ENCODE measurements at places on chromosomes 13 and 19. TPM values are rescaled to one million over a fixed set of nuclear protein-coding genes. Genes with fewer than 3 reads are reported as not detected.
A peak's percentile ranks its signal among the peaks of the same experiment; 100 is the strongest.

Gene CD37
- total RNA-seq = 156 TPM

Gene LILRB1
- total RNA-seq = 19.1 TPM

Gene SPRED3
- 0.11 TPM for total RNA-seq

Gene LAIR1
- total RNA-seq = 127 TPM

Gene F2RL3
- 25.1 TPM for total RNA-seq

Gene AXL
- 96.9 TPM for total RNA-seq

Gene TEX29
- 0.63 TPM for total RNA-seq

- peaks cover 5% of the 10 kb centered on the region for H3K36me3 ChIP-seq
- DNase-seq = peak; percentile 58
- H3K27ac ChIP-seq = no peak overlapping the region
- no peaks in the 10 kb centered on the region for H3K4me1 ChIP-seq
- H3K27me3 ChIP-seq = no peaks in the 10 kb centered on the region
Observed at GRCh38 chr13:79413521-79413920, 7.5 kb upstream of the RBM26 start.

- no peaks in the 10 kb centered on the region for H3K4me1 ChIP-seq
- no peak overlapping the region for H3K27ac ChIP-seq
- H3K27me3 ChIP-seq = no peaks in the 10 kb centered on the region
- no peak overlapping the region for H3K4me3 ChIP-seq
- no peak for DNase-seq
- H3K36me3 ChIP-seq = peaks cover 16% of the 10 kb centered on the region
Observed at GRCh38 chr19:10222201-10222890, 8.8 kb downstream of the S1PR2 start.

GRCh38 chr13:20685092-20685491, 18.4 kb upstream of the IL17D start:
- no peak overlapping the region for H3K4me3 ChIP-seq
- peaks cover 7% of the 10 kb centered on the region for H3K36me3 ChIP-seq
- H3K4me1 ChIP-seq = no peaks in the 10 kb centered on the region
- no peak for DNase-seq

GRCh38 chr19:5132206-5132560, 163.3 kb downstream of the KDM4B start:
- DNase-seq = no peak
- no peak overlapping the region for H3K4me3 ChIP-seq
- H3K36me3 ChIP-seq = peaks cover 69% of the 10 kb centered on the region

DNA sequence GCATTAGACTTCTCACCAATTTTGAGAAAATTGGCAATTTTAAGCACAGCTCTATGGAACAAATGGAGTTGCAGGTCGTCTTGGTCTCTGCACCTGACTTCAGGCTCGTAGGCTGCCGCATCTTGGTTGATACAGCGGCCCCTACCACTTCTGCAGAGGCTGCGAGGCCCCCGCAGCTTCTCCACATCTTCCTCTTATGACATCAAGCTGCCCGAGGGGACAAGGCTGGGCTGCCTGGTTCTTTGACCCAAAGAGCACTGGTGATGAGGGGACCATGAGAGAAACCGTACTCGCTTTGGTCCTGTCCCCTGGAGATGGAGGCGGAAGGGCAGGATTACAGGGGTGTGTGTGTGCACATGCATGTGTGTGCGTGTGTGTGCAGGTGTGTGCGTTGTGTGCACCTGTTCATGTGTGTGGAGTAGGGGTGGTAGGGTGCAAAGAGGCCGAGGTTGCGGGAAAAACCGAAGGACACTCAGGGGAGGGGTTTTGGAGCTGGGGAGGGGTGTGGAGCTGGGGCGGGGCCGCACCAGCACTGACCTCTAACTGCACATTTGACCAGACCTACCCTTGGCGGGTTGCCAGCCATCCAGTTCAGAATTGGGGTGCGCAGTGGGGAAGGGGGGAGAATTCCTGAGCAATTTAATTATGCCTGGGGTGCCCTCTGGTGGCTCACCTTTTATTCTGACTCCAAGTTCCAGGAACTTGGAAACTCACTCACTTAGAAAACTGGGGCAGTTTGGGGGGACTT, 65.1 kb upstream of the ARHGEF7 start:
- no peak overlapping the region for H3K4me3 ChIP-seq
- H3K27ac ChIP-seq = no peak overlapping the region
- H3K36me3 ChIP-seq = no peaks in the 10 kb centered on the region
- H3K4me1 ChIP-seq = peaks cover 9% of the 10 kb centered on the region
- no peak for DNase-seq

GRCh38 chr13:103078158-103078557, 11.9 kb upstream of the SLC10A2 start:
- H3K36me3 ChIP-seq = no peaks in the 10 kb centered on the region
- H3K27me3 ChIP-seq = no peaks in the 10 kb centered on the region
- DNase-seq = no peak
- no peak overlapping the region for H3K27ac ChIP-seq

GRCh38 chr13:51879133-51879532, 17.4 kb downstream of the CCDC70 start:
- no peaks in the 10 kb centered on the region for H3K4me1 ChIP-seq
- no peaks in the 10 kb centered on the region for H3K36me3 ChIP-seq
- H3K4me3 ChIP-seq = no peak overlapping the region
- no peak overlapping the region for H3K27ac ChIP-seq
- no peak for DNase-seq

DNA sequence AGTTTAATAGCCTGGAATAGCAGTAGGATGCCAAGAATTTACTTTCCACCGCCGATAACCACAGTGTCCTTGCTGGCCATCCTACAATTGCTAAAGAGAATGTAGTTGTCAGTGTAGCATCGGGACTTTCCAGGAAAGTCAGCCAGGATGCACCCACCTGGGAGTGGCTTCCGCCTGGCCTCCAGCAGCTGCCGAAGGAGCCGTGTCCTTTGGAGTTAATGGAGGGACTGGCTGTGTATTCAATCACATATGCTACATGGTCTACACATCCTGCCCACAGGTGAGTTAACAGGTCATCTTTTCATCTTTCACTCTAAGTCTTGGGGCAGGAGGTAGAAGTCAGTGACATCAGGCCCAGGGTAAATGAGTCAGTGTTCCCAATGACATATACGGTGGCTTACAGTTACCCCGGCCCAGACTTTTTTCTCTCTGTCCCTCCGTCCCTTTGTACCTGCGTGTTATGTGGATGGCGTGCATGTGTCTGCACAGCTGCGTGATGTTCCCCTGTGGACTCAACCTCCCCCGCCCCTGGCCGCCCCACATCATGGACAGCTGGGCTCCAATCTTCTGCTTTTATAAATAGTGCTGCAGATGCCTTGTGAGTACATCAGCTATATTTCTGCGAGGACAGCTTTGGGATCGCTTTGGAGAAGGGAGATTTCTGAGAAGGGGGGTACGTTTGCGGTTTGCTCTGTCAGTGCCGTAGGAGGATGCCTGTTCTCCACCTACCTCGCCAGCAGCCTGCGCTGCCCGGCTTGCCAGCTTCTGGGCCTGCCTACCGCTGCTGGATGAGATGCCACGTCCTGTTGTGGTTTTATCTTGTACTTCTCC, 63.1 kb downstream of the ATP11A start:
- H3K4me1 ChIP-seq = peaks cover 10% of the 10 kb centered on the region
- H3K27ac ChIP-seq = no peak overlapping the region
- H3K36me3 ChIP-seq = peaks cover 3% of the 10 kb centered on the region

DNA sequence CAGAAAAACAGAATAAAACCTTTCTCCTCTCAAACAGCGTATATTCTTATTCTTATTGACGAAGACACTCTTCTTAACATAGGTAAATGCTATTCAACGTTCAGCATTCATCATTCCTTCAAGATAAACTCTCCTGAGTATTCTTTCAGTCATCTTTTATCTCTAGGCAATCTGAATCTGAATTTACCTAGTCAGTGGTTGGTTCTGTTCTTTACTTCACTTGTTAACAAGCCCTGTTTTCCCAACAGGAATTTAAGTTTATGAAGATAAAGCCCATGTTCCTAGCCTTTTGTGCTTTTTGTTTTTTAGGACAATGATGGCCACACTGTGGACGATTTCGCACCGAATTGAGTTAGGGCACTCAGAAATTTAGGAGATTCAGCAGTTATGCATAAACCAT, 3.2 kb downstream of the ELF1 start:
- H3K4me1 ChIP-seq = peaks cover 30% of the 10 kb centered on the region
- no peaks in the 10 kb centered on the region for H3K27me3 ChIP-seq
- H3K4me3 ChIP-seq = no peak overlapping the region

DNA sequence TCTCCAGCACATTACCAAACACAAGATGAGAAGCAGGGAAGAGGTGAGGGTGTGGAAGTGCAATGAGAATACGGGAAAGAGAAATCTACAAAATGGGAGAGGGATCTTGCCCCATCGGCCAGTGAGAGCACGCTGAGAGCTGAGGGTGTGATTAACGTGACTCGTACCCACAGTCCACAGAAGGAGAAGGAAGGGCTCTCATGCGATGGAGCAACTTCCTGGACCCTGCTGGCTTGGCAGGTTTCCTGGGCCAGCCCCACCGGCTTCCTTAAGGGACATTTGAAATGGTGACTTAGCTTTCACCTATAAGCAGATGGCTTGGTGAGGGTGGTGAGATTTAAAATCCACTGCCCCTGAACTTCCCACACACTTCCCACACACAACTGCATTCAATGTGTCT, 740.1 kb downstream of the UQCRFS1 start:
- H3K4me3 ChIP-seq = no peak overlapping the region
- H3K36me3 ChIP-seq = no peaks in the 10 kb centered on the region
- no peak overlapping the region for H3K27ac ChIP-seq
- H3K4me1 ChIP-seq = no peaks in the 10 kb centered on the region
- DNase-seq = no peak
- H3K27me3 ChIP-seq = no peaks in the 10 kb centered on the region

DNA sequence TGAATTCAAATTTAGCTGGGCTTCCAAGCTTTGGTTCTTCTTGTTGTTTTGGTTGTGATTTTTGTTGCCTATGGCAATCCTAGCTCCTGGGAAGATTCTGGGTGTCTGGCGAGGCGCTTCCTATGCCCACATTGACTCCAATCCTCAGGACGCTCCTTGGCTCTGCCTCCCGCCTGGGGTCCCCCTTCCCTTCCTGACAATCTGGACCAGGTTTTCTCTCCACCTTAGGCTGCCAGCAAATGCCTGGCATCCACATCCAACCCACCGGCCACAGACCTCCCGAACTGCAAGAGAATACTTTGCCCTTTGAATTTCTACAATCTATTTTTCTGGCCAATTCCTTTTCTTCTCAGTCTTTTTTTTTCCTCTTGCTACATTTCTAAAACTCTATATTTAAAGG, 186.9 kb upstream of the UBL3 start:
- no peaks in the 10 kb centered on the region for H3K36me3 ChIP-seq
- H3K4me3 ChIP-seq = no peak overlapping the region
- no peak for DNase-seq

- peaks cover 31% of the 10 kb centered on the region for H3K4me1 ChIP-seq
- no peaks in the 10 kb centered on the region for H3K27me3 ChIP-seq
- H3K36me3 ChIP-seq = no peaks in the 10 kb centered on the region
- H3K27ac ChIP-seq = peak overlapping the region; percentile 97
- DNase-seq = no peak
Observed at GRCh38 chr19:24032651-24033050, 54.3 kb upstream of the ZNF254 start.

DNA sequence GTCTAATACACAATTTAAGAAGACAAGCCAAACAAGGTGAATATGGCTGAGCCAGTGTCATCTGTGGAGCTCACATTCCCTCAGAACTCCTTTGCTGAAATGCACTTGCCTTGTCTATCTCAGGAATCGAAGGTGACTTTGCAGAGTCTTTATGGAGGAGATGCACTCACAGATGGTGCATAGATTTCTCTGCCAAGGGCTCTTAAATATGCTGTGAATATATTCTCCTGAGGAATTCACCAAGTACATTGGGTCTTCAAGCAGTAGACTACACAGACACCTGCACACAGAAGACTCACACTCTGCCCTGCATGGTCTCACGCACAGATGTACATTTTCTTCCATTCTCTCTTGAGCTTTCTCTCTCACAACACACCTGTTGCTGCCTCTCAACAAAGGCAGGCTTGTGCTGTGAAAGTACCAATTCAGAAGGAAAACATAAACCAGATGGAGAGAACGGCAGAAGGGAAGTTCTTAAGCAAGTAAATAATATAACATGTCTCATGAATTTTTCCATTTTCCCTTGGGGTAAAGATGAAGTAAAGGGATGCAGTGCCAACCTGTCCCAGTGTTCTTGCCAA, 174.7 kb downstream of the DLEU7 start:
- H3K27ac ChIP-seq = no peak overlapping the region
- H3K4me1 ChIP-seq = no peaks in the 10 kb centered on the region
- H3K36me3 ChIP-seq = no peaks in the 10 kb centered on the region
- no peaks in the 10 kb centered on the region for H3K27me3 ChIP-seq

- H3K4me1 ChIP-seq = peaks cover 15% of the 10 kb centered on the region
- H3K4me3 ChIP-seq = no peak overlapping the region
- H3K27ac ChIP-seq = no peak overlapping the region
- H3K27me3 ChIP-seq = no peaks in the 10 kb centered on the region
Observed at GRCh38 chr19:15445807-15446376, 3.9 kb downstream of the WIZ start.

DNA sequence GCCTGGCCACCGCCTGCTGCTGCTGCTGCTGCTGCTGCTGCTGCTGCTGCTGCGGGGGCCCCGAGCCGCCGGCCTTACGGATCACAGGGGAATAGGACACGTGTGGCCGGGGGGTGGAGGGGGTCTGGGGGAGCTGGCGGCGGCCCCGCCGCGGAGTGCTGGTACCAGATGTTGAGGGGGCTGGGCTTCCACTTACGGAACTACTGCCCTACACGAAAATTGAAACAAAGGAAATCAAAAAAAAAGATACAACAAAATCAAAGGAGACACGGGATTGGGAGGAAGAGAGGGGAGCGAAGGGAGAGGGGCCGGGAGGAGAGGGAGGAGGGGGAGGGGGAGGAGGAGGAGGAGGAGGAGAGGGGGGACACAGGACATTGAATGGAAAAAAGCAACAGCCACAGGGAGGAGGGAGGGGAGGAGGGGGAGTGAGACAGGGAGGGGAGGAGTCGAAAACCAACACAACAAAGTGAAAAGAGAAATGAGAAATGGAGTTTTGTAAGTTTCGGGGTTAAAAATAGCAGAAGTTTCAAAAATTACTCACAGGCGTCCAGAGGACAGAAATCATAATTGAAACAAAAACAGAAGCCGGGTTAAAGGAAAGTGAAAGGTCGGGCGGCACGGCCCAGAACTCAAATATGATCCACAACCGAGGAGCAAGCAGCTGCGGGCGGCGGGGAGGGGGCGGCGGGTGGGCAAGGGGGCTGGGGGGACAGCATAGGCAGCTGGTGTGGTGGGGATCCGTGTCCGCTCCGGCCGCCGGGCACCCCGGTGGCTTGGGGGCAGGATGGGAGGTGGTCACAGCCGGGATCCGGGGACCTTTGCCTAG, 57.8 kb downstream of the IER2 start:
- H3K4me1 ChIP-seq = peaks cover 4% of the 10 kb centered on the region
- no peaks in the 10 kb centered on the region for H3K27me3 ChIP-seq
- DNase-seq = no peak
- peak overlapping the region; percentile 85 for H3K27ac ChIP-seq

Measured in upper lobe of left lung (tissue), 6 donors.